ENCODE measurements at places on chromosomes 12 and 14.

GRCh38 chr12:53612978-53613377 lies 13.2 kb downstream of the ATF7 start:
- DNase-seq, result no peak

- no peak for DNase-seq
Measured at GRCh38 chr12:74286254-74286653, 251.4 kb upstream of the ATXN7L3B start.

- DNase-seq, result no peak
Measured at GRCh38 chr14:31387091-31387490, 33.3 kb downstream of the HEATR5A start.

- DNase-seq, result no peak
Measured at GRCh38 chr14:100616854-100617409, 29.7 kb upstream of the BEGAIN start.

GRCh38 chr12:120361506-120362208 lies 7.3 kb downstream of the MSI1 start:
- DNase-seq, result peak; percentile 93

DNA sequence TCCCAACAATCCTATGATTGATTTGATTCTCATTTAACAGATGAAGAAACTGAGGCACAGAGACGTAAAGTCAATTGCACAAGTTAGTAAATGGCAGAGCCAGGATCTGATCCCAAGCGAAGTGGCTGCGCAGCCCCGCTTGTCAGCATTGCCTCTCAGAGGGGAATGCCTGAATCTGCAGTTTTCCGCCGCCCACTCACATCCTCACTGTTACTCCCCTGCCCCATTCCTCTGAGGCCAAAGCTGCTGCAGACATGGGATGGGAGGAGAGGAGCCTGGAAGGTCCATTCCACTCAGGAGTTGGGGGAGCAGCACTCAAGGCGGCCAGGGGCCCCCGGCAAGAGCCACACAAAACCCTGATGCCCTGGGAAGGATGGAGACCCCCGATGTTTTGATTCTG lies 1.0 kb downstream of the NRIP2 start:
- no peak for DNase-seq

DNA sequence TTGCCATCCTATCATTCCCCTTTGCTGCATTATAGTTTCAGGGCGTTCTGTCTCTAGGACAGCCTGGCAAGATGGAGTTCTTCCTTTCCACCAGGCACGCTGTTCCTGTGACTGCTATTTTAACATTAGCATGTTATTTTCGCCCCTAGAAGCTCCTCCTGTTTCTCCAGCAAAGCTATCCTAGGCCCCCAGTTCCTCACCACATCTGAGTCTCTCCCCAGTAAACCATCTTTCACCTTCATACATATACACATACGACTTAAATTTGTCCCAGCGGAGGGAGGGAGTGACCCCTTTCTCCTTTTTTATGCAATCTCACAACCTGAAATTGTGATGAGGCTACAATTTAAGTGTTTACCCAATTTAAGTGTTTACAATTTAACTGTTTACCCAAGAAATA lies 66.7 kb upstream of the FRMD6 start:
- no peak for DNase-seq

GRCh38 chr14:34912182-34912581 lies 37.0 kb upstream of the BAZ1A start:
- DNase-seq, result no peak

DNA sequence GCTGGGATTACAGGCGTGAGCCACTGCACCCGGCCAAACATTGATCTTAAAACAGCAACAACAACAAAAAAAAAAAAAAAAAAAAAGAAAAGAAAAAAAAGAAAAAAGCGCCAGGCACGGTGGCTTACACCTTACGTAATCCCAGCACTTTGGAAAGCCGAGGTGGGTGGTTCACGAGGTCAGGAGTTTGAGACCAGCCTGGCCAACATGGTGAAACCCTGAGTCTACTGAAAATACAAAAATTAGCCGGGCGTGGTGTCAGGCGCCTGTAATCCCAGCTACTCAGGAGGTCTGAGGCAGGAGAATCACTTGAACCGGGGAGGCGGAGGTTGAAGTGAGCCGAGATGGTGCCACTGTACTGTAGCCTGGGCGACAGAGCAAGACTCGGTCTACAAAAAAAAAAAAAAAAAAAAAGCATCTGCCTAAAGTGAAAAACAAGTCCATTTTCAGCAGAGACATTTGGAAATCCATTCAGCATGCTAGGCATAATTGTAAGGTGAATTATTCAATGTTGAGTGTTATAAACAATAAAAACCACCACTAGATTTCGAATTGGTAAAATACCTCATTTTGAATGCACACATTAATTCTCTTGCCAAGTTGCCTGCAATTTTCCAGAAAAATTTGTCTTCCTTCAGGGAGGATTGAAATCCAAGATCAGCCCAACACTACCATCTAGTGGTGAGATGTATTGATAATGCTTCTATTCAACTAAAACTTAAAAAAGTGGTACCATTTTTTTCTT lies 8.0 kb upstream of the CERS5 start:
- DNase-seq, result no peak

GRCh38 chr12:111330800-111331752 lies 37.8 kb downstream of the PHETA1 start:
- DNase-seq, result no peak

DNA sequence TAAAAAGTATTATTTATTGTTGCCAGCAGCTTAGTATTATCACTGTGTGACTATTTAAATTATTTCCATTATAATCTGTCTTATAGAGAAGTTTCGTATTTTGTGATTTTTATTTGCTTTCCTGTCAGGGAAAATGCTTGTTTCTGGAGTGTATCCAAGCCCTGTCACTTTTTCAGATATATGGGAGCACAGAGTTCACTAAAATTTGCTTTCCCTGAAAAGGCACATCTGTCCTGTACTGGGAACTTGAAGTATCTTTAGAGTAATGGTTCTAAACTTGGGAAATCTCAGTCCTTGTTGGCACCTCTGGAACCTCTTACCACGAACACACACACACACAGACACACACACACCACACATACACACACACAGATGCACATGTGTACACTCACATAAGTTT lies 39.3 kb upstream of the SSTR1 start:
- no peak for DNase-seq

DNA sequence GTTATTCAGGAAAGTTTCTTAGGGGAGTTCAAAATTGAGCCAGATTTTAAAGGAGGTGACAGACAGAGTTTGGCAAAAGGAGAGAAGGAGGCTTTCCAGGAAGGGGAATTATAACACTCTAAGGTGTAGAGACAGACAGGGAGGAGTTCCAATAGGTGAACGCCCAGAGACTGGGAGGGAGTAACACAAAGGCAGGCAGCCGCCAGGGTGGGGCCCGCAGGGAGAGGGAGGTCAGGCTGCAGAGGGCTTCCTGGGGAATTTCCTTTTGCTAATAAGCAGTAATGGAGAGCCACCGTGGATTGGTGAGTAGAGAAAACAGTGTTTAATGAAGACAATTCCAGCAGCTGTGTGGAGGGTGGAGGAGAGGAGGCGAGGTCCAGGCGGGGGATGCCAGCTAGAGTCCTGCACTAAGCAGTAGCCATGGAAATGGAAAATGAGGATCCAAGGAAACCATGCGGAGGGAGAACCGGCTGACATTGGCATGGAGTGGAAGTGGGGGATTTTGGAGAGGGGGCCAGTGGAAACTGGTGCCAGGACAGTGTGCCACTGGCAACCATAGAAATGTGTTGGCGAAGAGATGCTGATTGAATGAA lies 22.2 kb downstream of the GRIN2B start:
- peak; percentile 25 for DNase-seq

DNA sequence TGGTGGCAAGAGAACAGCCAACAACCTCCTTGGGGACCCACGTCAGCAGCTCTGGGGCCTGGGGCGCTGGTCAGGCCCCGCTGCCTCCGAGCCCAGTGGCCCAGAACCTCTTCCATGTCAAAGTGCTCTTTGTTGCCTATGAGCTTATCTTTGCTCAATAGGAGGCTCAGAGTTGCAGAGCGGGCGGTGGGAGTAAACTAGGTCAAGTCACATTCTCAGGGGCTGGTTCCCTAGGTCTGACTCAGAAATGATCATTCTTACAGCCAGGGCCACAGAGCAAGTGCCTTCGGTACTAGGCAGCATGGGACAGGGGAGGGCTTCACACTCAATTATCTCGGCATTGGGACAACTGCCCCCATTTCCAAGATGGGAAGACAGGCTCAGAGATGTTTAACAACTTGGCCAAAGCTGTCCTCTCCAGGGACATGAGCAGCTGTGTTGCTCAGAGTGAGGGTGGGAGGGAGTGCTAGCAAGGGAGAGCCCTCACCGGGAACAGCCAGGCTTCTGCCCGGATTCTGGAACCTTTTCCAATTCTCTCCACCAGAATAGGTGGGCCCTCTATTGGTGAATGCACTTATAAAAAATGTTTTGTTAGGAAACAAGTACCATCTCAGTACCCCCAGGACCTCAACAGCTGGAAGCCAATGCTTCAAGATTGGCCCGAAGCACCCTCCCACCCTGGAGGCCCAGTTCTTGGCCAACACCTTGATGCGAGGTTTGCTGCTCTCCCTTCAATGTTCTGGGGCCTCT lies 11.9 kb downstream of the SLC25A29 start:
- DNase-seq, result peak; percentile 3

GRCh38 chr12:3320881-3321509 lies 170.0 kb upstream of the PRMT8 start:
- no peak for DNase-seq

GRCh38 chr12:93297536-93297935 lies 80.2 kb upstream of the NUDT4 start:
- no peak for DNase-seq

GRCh38 chr14:39731912-39732311 lies 299.7 kb upstream of the FBXO33 start:
- DNase-seq, result peak; percentile 35

- peak; percentile 68 for DNase-seq
Measured at GRCh38 chr12:132084621-132085290, 59.4 kb downstream of the DDX51 start.

DNA sequence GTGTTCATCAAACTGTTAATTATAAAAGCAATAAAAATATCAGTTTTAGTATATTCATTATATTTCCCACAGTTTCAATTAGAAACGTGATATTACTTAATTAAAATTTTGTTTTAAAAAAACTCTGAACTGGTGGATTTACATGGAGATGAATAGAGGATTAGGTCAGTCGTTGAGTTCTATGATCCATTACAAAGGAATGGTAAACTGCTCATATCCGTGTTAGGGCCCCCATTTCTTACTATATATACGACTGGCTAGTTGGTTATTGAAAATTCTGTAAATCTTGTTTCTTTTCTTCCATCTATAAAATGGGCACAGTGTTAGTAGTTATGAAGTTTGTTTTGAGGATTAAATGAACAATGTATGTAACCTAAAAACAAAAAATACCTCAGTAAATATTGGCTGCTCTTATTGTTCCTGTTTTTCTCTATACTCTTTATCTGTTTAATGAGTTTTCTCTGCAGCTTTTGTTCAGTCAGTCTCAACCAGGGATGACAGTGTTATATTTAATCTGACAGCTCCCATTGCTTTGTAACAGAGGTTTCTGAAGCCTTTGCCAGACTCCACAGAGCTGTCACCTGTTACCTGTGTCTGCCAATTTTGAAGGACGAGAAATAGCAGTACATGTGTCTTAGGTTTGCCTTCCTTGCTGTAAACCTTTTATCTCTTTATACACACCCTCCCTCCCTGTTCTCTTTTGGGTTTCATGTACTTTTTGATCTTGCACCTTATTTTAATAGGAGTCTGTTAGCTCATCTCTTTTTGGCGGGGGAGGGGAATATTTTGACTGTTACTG lies 41.5 kb downstream of the FRS2 start:
- DNase-seq, result no peak

- no peak for DNase-seq
Measured at GRCh38 chr14:68513838-68514607, 278.8 kb downstream of the ZFP36L1 start.

DNA sequence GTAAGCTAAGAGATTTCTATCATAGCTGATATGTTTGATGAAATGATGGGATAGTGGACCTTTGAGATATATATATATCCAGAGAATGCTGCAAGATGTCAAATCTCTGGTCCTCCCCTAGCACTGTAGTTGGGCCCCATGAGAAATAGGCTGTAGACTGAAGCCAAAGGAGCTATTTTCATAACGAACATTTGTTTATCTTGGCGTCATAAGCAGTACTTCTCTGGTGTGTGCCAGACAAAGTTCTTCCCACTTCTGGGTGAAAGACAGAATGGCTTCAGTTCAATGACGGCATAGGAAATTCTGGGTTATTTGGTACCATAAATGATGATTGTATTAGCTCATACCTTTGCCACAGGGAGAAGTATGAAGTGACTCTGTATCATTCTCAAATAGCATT lies 534.3 kb downstream of the SOX5 start:
- DNase-seq, result no peak

GRCh38 chr12:25845415-25845814 lies 113.1 kb upstream of the RASSF8 start:
- no peak for DNase-seq

DNA sequence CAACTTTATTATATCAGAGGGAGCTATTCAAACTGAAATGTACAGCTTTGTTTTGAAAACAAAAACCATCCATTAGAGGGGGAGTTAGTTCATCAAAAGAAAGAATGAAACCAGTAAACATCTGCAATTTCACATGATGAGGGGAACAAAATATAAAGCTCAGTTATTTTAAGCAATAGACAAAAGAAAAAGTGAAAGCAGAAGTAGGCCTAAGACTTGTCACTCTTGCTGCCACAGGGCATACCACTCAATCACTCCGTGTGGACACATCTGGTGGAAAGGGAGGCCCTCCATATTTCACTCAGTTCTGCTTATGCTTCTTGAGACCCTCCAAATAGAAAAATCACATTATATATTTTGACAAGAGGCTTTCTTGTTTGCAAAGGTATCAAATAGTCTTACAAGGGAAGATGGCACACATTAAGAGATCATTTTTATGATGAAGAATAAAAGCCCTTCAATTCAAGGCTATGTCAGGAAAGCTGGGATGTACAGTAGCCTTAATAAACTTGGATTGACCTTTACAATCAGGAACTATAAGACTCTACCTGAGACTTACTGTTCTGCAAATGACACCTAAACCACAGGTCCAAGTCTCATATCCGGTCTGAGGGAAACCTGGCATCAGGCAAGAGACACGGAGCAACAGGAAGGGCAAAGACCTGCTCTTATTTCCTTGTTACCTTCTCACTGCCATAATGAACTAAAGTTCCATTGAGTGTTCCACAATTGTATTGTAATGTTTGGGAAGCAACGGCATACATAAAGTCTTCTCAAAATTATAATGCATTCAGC lies 222.5 kb upstream of the GRIP1 start:
- no peak for DNase-seq

DNA sequence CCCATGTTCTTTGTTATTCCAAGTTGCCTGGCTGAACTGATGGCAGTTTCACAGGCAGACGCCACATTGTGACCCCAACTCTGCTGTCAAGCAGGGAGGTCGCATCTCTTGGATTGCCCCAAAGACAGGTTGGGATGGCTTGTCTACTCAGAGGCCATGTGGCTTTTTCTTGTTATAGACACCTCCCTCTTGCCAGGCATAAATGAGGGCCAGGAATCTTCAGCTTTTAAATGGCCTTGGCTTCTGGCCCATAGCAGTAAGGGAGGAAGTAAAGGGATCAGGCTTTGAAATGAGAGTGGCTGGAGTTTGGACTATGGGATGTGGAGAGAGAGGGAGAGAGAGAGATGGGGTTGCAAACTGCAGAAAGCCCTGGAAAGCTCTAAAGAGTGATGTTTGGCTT lies 215.0 kb downstream of the TBX5 start:
- DNase-seq, result no peak

Measured in WTC11 (cell line).